ENCODE measurements at places on chromosomes 4 and X. TPM values are rescaled to one million over a fixed set of nuclear protein-coding genes. Genes with fewer than 3 reads are reported as not detected.

The MAP7D2 gene
- 0.27 TPM for polyA plus RNA-seq

The GABRE gene
- polyA plus RNA-seq, result 53.2 TPM

The ANK2 gene
- polyA plus RNA-seq, result 210 TPM

The CDKL5 gene
- 4.8 TPM for polyA plus RNA-seq

The GPM6B gene
- 16.3 TPM for polyA plus RNA-seq

The CXCL8 gene
- polyA plus RNA-seq, result 1.2 TPM

The MAGEB2 gene
- not detected for polyA plus RNA-seq

The GPAT3 gene
- 21.8 TPM for polyA plus RNA-seq

The TRO gene
- polyA plus RNA-seq, result 118 TPM

The GAGE12C gene
- not detected for polyA plus RNA-seq

The SMIM10 gene
- 14.2 TPM for polyA plus RNA-seq

The SMARCAD1 gene
- polyA plus RNA-seq, result 31.5 TPM

The SORBS2 gene
- 30.0 TPM for polyA plus RNA-seq

The TNIP3 gene
- polyA plus RNA-seq, result 0.42 TPM

The GPC3 gene
- polyA plus RNA-seq, result 408 TPM

The CCNI gene
- polyA plus RNA-seq, result 242 TPM

The PWWP3B gene
- polyA plus RNA-seq, result 19.2 TPM

The GRIA2 gene
- 7.1 TPM for polyA plus RNA-seq

The GALNTL6 gene
- polyA plus RNA-seq, result 0.52 TPM

The DOK7 gene
- 15.3 TPM for polyA plus RNA-seq

The MAGED4 gene
- polyA plus RNA-seq, result 46.7 TPM

The LRCH2 gene
- polyA plus RNA-seq, result 4.5 TPM

The SHISA3 gene
- 5.4 TPM for polyA plus RNA-seq

The KLB gene
- 0.11 TPM for polyA plus RNA-seq

The TSPAN7 gene
- polyA plus RNA-seq, result 117 TPM

The NOX1 gene
- polyA plus RNA-seq, result 0.25 TPM

The TMSB15A gene
- polyA plus RNA-seq, result 14.6 TPM

The PRPS1 gene
- 29.4 TPM for polyA plus RNA-seq

The FRMD7 gene
- polyA plus RNA-seq, result 0.48 TPM

The HAND2 gene
- 0.23 TPM for polyA plus RNA-seq

Data from muscle of leg (tissue), 16 donors.